Activated naive CD4-positive, alpha-beta T cell treated with anti-CD3 and anti-CD28 coated beads for 36 hours (primary cell): ENCODE measurements at places on chromosomes 16 and 17. TPM values are rescaled to one million over a fixed set of nuclear protein-coding genes. Genes with fewer than 3 reads are reported as not detected.

Gene CRYBA1
- total RNA-seq = not detected

DNA sequence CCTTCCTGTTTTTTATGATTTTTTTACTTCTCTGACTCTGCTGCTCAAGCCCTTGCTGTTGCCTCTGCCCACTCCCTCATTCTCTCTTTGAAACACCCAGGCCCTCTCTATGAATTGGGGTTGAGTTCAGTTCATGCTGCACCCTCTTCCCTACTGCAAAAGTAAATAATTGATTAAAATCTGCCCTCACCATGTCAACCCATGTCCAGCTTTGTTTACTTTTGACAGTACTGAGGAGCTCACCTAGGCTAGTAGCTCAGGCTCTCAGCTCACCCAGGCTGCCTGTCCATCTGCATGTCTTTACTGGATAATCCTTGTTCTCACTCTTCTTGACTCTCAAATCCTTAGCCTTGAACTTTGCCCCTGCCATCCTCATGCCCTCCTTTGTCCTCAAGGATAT, 95.2 kb downstream of the SPACA3 start:
- no peak for DNase-seq

- no peak for DNase-seq
Observed at GRCh38 chr17:40951011-40951622, 13.7 kb upstream of the KRT23 start.

GRCh38 chr16:12419151-12419550, 384.5 kb downstream of the CPPED1 start:
- DNase-seq = no peak

DNA sequence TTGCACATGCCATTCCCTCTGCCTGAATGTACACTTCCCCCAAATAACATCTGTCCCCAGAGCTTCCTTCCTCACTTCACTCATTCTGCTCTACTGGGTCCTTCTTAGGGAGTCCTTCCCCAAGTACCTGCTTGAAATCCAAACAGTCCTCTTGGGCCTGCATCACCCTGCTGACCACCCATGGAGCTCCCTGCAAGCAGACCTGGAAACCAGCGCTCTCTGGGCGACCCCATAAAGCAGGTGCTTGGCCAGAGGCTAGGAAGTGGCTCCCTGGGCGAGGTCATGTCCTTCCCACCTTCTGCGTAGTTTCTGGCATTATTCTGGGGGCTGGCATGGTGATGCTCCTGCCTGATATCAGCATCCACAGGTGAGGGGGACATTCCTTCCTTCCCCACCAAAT, 12.2 kb upstream of the NTN1 start:
- no peak for DNase-seq

- DNase-seq = no peak
Observed at GRCh38 chr16:60151987-60152386, 1417.9 kb upstream of the GOT2 start.
